Effector memory CD8-positive, alpha-beta T cell (primary cell): ENCODE measurements at places on chromosomes 13 and 19.

GRCh38 chr19:56347163-56347778 is 32.6 kb upstream of the ZSCAN5A start:
- no peak for DNase-seq

GRCh38 chr19:19427944-19428343 is 22.5 kb downstream of the GATAD2A start:
- DNase-seq = no peak

GRCh38 chr19:8305798-8306197 is 2.4 kb downstream of the CD320 start:
- DNase-seq = no peak

DNA sequence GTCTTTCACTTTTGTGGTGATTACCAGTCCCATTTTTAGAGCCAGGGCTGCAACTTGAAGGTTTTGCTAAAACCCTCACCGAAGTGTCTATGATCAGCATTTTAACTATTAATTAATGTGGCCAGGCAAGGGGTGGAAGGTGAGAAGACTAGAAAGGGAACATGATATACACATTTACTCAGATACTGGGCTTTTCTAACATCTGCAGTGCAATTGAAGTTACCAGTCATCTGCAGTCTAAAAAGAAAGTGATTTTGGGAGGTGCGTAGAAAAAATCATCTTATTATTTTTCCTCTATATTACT is 481 bp downstream of the ALOX5AP start:
- DNase-seq = no peak

DNA sequence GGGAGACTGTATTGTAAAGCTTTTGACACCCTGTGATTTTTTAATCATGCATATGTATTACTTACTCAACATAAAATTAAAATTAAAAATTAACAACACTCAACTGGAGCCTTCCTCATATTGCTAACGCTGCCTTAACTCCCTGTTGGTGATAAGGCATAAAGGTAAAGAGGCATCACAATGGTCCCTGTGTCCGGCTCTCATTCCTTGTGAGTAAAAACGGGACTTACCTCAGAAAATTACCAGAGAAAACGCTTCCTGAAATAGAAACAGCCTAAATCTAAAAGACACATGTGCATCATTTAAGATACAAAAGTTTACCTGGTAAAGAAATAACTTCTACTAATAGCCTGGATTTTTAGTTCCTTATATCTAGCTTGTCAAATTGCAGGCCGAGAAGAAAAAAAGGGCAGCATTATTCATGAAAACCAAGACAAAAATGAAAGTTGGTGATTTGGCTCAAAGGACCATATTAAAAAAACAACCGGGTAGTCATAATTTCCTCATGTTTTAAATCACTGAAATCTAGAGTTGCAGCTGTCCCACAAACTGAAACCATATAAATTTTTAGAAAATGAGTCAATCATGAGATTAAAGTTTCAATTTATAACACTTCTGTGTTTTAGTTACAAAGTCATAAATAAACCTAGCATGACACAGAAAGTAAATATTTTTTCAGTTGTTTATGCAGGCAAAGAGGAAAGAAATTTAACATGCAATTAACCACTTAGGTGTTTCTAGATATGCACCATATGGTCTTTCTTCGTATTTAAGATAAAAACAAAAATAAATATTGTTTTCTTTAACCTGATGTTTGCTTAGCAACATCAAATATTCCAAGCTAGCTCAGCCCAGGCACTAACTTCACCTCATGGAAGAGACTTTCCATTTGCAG is 94.7 kb downstream of the MIPEP start:
- DNase-seq = no peak

- DNase-seq = peak; percentile 82
Measured at GRCh38 chr19:34254046-34254697, at the start of gene GARRE1. GARRE1 (plus strand) TSS chr19:34254554; CDS start chr19:34300474, 45,920 bp downstream.

DNA sequence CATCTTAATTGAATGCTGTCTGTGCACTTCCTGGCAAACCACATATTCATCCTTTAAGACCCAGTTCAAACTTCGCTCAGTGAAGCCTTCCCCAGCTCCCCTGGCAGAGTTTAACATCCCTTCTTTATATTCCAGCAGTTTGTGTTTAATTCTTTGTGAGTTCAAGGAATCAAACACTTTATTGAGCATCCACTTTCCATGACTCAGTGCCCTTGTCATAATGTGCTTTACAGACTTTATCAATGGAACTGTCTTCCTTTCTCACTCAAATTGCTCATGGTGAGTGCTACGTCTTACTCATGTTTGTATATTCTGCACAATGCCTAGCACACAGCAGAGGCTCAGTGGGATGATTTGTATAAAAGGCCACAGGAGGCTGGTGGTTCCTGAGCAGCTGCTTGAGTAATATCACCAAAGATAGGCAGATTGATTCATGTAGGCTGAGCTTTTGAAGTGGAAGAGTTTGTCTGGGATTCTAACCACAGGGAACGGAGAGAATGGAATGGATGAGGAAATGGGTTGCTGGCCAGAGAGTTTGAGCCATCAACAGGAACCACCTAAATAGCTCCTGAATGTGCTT is 44.2 kb downstream of the SERTM1 start:
- no peak for DNase-seq
